ENCODE measurements at places on chromosomes 16 and 17. TPM values are rescaled to one million over a fixed set of nuclear protein-coding genes. Genes with fewer than 3 reads are reported as not detected.
A peak's percentile ranks its signal among the peaks of the same experiment; 100 is the strongest.

The CLEC3A gene
- total RNA-seq: not detected

The CPNE2 gene
- 33.7 TPM for total RNA-seq

The SLFN12L gene
- total RNA-seq: not detected

DNA sequence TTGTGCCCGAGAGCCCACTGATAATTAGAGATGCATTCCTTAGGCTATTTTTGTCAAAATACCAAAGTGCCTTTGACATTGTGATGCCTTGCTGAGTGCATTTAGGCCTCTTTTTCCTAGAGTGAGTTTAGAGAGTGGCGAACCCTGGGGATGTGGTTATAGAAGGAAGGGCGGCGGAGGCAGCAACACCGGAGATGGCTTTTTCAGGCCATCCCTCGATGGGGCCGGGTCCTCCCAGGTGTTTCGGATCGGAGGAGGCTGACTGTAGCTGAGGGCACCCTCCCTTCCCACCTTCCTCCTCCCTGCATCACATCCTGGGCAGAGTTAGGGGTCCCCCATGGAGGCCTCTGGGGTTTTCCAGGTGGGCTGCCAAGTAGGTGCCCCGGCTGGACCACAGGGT is 6.6 kb upstream of the SNAI3 start:
- no peak for DNase-seq
- H3K4me3 ChIP-seq: no peak overlapping the region
- no peaks in the 10 kb centered on the region for H3K4me1 ChIP-seq
- H3K27me3 ChIP-seq: peaks cover 20% of the 10 kb centered on the region
- H3K27ac ChIP-seq: no peak overlapping the region
- H3K36me3 ChIP-seq: peaks cover 4% of the 10 kb centered on the region

DNA sequence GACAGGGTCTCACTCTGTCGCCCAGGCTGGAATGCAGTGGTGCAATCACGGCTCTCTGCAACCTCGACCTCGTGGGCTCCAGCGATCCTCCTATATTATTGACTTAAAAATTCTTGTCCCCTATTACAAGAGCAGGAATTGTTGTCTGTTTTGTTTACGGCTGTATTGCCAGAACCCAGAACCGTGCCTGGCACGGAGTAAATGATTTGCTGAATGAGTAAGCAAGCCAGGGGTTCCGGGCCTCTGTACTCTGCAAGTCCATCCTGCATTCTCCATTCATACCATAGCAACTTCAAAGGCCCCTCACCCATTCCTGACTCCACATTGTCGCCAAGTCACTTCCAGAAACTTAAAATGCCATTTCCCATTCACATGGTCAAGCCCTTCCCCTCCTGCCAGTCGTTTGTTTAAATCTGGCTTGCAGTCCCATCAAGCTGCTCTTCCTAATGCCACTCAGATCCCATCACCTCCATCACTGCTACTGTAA is 6.9 kb downstream of the ADCY9 start:
- H3K36me3 ChIP-seq: peaks cover 17% of the 10 kb centered on the region
- H3K27me3 ChIP-seq: no peaks in the 10 kb centered on the region
- no peak overlapping the region for H3K4me3 ChIP-seq
- peaks cover 35% of the 10 kb centered on the region for H3K4me1 ChIP-seq
- peak overlapping the region; percentile 3 for H3K27ac ChIP-seq

Measured in osteocyte (in vitro differentiated cells).